ENCODE measurements at places on chromosomes 1 and 21. TPM values are rescaled to one million over a fixed set of nuclear protein-coding genes. Genes with fewer than 3 reads are reported as not detected.

DNA sequence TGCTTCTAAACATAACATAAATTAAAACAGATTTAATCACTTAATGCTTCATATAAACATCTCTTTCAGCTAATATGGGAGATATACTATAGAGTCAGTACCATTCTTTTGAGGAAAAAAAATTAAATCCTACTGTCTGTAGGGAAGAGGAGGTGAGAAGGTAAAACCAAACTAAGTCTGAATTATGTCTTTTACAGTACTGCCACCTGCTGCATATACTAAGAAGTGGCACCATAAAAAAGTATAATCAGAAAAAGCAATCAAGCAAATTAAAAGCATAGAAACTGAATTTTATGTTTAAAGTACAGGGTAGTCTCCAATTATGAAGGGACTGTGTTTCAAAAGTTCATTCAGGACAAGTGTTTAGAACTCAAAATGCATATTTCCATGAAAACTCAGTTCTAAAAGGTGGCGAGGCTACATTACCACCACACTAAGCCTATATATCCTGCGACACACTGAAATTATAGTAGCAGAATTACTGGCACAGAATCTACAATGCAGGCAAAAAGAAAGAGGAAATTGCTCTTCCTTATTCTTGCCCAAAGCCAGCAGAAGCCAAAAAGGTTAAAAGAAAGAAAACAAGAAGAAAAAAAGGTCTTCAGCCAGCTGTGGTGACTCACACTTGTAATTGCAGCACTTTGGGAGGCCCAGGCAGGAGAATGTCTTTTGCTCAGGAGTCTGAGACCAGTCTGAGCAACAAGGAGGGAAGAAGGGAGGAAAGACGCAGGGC is 9.0 kb downstream of the NSL1 start:
- peak; percentile 42 for DNase-seq

- no peak for DNase-seq
Observed at GRCh38 chr1:95096218-95096841, 20.8 kb upstream of the TLCD4 start.

DNA sequence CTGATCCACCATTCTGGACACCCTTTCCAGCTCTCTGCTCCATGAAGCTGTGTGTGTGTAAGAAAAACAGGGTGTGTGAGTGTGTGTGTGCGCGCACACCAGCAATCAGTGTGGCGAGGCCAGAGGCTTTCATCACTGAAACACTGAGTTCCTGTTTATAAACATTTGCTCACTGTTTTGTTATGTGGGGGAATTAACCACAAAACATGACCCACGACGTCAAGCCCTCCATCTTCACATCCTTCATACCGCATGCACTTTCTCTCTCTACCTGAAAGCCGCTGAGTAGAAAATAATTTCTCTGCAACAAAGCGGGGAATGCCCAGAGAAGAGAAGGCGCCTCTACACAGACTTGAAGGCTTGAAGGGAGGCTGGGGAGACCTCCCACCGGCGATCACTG is 148.9 kb upstream of the IRF2BP2 start:
- DNase-seq = no peak

GRCh38 chr1:35229587-35230360 is 36.8 kb upstream of the SFPQ start:
- no peak for DNase-seq

- DNase-seq = no peak
Observed at GRCh38 chr1:64470665-64471217, 812 bp downstream of the CACHD1 start.

GRCh38 chr1:203572134-203572625 is 54.5 kb upstream of the ATP2B4 start:
- DNase-seq = no peak

DNA sequence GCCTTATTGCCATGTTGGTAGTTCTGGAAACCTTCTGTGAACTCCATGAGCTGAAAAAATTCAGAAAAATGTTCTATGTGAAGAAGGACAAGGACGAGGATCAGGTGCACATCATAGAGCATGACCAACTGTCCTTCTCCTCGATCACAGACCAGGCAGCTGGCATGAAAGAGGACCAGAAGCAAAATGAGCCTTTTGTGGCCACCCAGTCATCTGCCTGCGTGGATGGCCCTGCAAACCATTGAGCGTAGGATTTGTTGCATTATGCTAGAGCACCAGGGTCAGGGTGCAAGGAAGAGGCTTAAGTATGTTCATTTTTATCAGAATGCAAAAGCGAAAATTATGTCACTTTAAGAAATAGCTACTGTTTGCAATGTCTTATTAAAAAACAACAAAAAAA is 57.4 kb downstream of the KCNK1 start:
- DNase-seq = no peak

DNA sequence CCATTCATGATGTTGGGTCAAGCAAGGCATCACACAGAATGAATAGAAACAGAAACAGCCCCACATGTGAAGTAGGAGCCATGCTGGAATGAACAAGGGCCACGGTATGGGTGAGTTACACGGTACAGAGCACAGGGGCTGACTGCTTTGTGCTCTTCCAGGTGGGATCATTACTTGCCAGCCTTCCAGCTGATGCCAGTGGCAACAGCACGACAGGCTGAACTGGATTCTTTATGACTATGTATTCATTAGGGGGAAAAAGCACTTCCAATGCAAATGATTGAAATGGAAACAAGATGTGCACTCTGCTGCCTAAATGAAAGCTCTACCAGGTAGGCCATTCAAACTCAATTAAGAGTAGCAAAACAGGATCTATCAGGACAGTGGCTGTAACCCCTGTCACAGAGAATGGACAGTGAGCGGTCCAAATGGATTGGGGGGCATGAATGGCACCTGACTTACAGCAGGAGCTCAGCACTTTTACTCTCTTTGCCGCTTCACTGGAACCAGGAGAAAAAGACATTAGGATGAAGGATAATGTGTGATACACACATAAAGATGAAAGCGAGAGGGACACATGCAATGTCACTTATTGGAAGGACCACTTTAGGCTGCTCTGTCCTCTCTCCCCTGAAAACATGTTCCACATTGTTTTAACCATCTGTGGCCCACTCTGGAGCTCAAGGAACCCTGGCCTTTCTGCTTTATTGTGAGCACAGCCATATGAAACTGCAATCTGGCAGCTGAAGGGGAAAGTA is 23.4 kb upstream of the IRF2BP2 start:
- DNase-seq = no peak

DNA sequence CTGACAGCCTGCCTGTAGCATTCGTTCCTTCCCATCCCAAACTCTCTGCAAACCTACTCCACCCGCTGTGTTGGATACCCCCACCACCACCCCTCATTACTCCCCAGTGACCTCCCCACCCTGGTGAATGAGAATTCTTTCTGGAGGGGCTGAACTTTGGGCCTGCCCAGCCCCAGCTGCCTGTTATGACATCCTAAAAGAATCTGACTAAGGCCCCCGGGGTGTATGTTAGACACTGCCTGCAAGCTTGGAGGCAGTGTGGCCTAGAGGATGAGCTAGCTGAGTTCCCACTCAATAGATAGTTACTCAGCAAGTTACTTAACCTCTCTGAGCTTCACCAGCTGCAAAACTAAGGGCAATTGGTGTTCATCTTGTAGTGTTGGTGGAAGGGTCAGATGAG is 110.2 kb upstream of the FGGY start:
- no peak for DNase-seq

DNA sequence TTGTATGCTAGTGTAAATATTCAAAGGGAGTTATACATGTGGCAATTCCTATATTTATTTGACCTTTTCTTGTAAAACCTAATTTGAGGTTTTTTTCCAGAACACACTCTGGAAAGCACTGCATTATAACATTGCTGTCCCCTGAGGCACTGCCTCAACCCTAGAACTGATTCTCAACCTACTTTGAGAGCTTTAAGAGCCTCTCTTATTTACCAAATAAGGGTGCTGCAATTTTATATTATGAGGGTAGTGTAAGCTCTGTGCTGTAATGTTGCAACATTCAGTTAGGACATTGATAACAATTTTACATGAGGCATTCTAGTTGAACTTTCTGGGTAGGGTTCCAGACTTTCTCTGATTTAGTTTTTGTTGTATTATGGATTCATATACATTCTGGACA is 302.2 kb upstream of the DEPDC1 start:
- DNase-seq = no peak

DNA sequence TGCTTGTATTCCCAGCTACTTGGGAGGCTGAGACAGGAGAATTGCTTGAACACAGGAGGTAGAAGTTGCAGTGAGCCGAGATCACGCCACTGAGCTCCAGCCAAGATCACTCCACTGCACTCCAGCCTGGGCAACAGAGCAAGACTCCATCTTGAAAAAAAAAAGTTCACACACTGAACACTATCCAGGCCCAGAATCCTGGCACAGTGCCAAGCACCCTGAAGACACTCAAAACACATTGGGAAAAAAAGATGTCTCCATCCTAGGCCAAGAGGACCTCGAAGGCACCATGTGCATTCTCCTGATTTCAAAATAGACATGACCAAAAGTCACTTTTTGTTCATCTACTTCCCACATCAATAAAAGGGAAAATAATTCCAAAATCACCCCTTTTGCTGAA is 38.7 kb downstream of the SLC9A1 start:
- no peak for DNase-seq

- DNase-seq = no peak
Observed at GRCh38 chr21:29371464-29371863, 72.7 kb downstream of the BACH1 start.

GRCh38 chr1:44239331-44239960 is 26.2 kb downstream of the DMAP1 start:
- no peak for DNase-seq

DNA sequence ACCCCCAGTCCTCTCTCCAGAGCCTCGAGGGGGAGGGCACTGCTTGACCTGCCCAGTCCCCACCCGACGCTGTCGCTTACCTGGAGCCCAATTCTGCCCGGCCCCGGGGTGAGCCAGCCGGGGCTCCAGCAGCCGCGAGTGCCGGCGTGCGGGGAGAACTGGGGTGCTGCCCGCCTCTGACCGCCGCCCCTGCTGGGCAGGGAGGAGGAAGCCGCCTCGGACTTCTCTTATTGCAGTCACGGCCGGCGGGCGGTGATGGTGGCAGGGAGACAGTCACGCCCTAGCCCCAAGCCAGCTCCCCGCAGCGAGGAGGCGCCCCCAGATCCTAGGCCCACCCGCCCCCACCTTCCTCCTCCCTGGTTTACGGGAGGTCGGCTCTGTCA is at the start of gene FGR:
FGR (minus strand) TSS at position 201 of the 383 bp plus-strand sequence. CDS start 11,269 bp downstream, outside the sequence.
- DNase-seq = no peak

DNA sequence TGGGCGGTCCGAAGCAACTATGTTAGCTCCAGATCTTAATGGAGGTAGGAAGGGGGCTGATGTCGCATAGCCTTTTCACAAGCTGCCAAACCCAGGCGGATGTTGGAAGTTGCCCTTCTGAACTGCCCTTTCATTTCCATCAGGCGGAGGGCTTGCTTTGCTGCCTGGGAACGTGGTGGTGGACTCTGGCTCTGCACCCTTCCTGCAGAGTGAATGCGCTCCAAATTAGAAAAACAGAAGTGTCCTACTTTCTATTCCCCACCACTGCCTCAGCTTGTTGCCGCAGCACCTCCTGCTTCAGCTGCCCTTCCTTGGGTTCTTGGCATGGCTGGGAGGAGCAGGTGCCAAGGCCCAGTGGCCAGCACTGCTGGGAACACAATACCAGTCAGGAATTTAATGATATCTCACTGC is 60.6 kb downstream of the AK4 start:
- DNase-seq = no peak

DNA sequence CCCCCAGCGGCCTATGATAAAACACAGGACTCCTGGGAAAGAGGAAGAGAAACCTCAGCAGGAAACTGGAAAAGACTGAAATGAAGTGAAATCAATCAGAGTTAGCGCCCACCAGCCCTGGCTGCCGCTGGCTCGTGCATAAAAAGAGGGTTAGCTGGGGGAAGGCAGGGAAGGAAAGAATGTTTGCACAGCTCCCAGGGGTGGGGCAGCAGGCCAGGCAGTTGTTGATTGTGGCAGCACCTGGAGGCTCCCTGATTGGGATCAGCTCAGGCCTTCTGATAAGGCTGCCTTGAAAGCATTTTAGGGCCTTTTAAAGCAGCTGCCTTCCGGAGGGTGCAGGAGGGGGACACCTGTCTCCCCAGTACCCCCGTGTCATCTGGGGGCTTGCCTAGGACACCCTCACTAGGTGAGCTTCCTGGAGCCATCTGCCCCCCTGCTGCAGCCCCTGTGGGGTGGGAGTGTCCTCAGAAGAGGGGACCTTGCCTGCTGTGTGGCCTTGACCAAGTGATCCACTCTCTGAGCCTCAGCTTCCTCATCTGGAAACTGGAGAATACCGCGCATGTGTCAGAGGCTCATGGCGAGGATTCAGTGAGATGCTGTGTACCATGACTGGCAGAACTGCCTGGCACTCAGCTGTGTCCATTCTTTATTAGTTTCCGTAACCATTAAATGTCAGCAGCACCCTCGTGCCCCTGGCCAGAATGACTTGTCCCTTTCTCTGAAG is 6.6 kb downstream of the EPHB2 start:
- DNase-seq = no peak

- no peak for DNase-seq
Observed at GRCh38 chr1:51693419-51694155, 76.7 kb downstream of the OSBPL9 start.

DNA sequence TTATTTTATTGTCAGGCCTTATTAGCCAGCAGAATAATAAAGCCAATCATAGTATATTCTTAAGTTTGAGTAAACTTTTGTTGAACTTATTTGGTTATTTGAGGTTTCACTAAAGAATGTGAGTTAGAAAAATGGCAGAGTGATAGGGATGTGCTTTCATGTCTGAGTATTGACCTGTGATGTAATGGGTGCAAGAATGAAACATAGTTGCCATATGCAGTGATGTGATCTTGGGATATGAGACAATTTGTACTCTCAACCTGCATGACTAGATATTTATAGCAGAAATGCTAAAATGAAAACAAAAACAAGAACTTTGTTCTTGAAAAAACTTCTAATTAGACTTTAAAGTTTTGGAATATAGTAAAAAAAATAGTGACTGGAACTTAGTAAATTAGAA is 97.9 kb downstream of the DISP1 start:
- DNase-seq = no peak

GRCh38 chr1:17763995-17764394 is 8.9 kb downstream of the ACTL8 start:
- no peak for DNase-seq

DNA sequence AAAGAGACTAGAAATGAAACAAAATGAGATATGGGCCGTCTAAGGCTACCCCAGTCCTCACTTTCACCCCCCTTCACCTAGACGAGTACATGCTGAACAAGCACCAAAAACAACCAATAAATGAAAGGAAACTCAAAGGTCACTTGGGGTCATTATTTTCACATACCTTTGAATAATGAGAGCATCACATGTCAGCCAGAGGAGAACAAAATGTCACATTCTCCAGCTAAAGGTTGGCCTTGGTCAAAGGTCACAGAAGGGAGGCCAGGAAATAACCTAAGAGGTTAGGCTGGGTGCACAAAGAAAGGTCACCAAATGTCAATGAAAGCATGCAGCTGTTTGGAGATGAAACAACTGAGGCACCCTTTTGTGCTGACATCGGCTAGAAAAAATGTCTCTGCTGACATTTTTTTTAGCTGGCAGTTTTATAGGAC is 288.7 kb upstream of the USP25 start:
- no peak for DNase-seq

Gene ISG15
- total RNA-seq = 65.4 TPM

Gene IL19
- not detected for total RNA-seq

Gene OLIG2
- total RNA-seq = not detected

Gene ERRFI1
- total RNA-seq = not detected

Gene TIE1
- total RNA-seq = 0.15 TPM

Gene NUAK2
- total RNA-seq = 5.3 TPM

Gene OR6N2
- not detected for total RNA-seq

Gene C4BPA
- total RNA-seq = not detected
